ENCODE measurements at places on chromosomes 16 and 17.

- no peak for DNase-seq
Observed at GRCh38 chr16:77637940-77638339, 84.4 kb upstream of the NUDT7 start.

DNA sequence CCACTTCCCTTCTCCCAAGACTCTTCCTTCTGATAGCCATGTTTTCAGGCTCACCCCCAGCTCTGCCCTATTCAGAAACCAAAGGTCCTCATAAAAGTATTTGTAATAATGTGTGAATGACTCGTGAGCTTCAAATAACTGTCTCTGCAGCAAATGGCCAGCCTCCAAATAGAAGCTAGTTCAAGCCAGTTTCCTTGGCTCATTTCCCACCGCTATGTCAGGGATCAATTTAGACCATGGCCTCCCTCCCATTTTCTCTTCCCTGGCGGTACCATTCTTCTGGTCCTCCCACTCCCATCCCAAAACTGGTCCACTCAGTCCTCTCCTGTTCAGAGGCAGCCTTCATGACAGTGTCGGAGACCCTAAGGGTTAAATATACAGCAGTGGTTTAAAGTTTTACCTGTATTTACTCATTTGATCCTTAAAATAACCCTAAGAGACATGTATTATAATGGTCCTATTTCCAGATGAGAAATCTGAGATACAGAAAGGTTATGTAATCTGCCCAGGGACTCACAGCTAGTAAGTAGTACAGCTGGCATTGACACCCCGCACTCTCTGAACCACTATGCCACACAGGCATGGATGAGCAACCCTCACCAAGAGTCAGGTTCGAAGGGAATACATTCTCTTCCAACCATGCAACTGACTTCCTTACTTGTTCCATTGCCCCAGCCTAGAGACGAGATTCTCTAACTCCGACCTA lies 42.9 kb downstream of the GAS7 start:
- no peak for DNase-seq

- no peak for DNase-seq
Observed at GRCh38 chr17:69117855-69118784, 23.6 kb downstream of the ABCA6 start.

DNA sequence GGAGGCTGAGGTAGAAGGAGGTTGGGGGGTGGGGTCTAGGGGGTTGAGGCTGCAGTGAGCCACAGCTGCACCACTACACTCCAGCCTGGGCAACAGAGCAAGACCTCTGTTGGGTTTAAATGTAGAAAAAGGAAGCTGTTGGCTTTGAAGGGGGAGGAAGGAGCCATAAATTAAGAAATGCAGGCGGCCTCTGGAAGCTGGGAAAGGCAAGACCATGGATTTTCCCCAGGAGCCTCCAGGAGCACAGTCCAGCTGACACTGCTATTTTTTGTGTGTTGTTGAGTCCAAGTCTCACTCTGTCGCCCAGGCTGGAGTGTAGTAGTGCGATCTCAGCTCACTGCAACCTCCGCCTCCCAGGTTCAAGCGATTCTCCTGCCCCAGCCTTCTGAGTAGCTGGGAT lies 15.9 kb downstream of the LITAF start:
- DNase-seq = no peak

- DNase-seq = no peak
Observed at GRCh38 chr17:38800237-38800760, 943 bp upstream of the PIP4K2B start.

DNA sequence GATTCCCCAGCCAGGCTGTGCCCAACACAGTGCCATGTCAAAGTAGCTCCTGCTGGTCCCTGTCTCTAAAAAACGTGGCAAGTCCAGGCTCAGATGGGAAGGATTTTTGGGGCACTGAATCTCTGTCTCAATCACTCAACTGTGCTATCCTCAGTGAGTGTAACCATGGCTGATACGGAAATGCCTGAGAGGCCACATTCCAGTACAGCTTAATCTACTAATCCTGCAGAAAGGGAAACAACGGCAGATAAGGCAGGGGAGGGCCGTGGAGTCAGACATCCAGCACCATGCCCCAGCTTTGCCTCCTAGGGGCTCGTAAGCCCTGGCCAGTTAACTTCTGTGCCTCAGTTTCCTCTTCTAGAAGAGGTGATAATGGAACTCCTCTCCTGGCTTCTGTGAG lies 251.7 kb downstream of the CPPED1 start:
- DNase-seq = no peak

DNA sequence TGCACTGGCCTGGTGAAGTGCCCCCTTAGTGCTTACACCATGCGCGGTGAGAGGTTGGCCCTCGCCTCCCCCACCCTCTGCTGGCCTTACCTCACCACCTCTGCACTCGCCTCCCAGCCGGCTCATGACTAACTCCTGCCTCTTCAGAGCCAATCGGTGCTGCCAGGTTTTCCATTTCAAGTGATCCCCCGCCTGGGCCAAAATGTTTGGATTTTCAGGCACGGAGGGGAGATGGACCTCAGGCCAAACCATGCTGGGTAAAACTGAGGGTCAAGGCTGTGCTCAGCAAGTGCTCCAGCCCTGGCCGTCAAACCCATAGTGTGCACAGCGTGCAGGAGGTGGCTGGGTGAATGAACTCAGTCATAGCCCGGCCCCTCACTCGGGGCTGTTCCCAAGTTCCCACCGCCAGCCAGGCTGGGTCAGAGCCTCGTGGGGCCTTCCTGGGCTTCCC lies 175.4 kb downstream of the SEC14L1 start:
- no peak for DNase-seq

DNA sequence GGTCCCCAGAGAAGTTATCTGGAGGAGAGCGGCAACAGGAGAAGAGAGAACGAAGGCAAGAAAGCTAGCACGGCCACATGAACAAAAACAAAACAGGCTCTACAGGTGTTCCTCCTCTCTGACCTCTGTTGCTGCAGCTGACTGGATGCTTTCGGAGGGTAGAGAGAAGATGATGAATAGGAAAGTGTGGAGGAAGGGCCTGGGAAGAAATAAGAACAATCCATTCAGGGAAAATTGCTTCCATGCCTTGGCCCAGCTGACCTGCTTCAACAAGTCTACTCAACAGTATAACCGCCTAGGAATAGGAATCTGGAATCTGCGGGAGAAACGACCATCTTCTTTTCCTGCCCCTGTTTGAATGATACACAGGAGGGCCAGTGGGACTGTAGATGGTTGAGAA lies 258.5 kb downstream of the ZFHX3 start:
- DNase-seq = no peak

DNA sequence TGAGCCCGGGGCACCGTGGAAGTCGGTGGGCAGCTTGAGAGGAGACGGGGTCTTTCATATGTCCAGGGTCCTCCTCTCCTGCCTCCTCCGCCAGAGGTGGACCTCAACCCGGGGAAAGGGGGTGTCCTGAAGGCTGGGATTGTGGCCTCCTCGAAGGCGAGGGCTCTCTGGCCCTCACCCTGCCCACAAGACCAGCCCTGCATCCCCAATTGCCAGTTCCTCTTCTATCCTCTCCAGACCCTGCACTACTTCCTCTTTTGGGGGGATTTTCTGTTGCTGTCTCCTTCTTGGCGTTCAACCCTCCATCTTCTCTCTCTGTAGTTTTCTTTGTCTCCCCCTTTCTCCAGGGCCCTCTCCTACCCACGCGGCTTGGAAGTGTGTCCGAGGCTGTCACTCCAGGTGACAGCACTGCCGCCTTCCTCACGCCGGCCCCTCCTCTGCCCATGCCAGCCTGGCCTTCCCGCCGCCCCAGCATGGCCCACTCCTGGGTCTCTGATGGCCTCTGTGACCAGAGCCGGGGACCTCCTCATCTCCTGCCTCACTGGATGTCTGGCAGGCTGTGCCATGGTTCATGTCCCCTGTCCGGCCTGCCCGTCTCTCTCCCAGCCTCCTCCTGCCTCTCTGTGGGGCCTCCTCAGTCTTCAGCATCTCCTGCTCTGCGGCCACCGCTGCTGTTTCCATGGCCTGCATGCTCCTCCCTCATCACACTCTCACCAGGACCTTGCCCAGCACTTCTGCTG lies 2.4 kb upstream of the ITGAX start:
- DNase-seq = no peak

DNA sequence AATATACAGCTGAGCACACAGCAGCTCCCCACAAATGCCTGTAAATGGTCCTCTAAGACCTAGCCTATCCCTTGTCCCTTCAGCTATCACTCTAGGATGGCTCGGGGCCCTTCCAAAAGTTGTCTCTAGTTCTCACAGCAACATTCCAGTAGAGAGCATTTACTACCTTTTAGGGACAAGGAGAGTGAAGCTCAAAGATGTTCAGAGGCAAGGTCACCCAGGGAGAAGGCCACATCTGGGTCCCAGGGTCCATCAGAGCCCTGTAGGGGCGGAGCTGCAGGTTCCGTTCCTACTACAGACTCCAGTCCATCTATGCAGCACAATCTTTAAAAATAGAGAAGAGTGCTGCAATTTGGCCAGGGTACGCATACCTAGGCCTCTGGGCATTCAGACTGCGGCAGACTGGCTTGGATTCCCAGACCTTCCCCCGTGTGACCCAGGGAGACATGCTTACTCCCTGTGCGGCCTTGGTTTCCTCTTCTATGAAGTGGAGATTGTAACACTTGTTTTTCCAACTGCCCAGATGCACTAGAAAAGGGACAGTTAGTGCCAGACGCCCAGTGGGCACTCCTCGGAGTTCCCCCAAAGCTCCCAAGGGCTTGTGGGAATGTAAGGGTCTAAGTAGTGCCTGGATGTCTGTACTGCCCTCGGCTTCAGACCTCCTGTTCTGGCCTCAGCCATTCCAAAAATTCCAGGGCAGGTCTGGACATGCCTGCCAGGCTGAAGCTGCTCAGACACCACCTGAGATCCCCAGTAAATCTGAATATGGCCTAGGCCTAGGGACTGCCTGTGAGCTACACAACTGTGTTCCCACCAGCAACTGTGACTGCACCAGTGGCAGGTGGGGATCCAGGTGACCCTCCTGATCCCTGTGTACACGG lies 2.5 kb downstream of the SLC12A4 start:
- no peak for DNase-seq

GRCh38 chr17:68302066-68302564 lies 10.8 kb downstream of the ARSG start:
- no peak for DNase-seq

DNA sequence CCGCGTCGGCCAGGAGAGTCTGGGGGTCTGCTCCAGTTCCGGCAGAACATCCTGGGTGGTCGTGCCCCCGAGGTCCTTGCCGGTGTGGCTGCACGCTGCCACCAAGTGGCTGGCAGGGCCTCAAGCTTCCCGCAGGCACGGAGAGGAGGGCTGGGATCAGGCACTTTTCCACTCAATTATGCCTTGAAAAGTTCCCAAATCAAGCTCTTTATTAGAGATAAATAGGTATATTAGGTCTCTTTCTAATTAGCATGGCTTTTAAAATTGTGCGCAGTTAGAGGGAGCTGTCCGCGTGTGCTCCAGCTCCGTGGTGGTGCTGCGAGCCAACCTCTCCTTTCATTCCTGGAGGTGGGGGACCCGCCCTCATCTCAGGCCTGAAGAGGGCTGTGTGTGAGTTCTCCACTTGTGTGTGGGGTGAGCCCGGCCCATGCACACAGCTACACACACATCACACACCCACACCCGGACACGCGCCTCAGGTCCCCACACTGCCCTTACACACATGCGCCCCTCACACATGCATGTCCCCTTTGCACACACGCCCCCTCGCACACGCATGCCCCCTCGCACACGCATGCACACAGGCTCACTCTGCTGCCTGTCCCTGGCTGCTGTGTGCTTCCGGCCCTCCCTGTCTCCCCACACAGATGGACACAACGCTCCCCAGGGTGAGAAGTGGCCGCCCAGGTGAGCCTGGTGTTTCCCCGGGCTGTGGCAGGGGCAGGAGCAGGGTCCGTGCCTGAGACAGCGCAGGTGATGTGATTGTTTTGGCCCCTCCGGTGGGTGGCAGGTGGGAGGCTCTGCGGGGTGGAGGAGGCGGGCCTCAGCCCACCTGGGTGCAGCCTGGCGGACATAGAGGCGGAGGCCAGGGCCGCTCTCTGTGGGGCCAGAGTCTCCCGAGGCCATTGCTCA lies 28.8 kb downstream of the CACNA1H start:
- no peak for DNase-seq

DNA sequence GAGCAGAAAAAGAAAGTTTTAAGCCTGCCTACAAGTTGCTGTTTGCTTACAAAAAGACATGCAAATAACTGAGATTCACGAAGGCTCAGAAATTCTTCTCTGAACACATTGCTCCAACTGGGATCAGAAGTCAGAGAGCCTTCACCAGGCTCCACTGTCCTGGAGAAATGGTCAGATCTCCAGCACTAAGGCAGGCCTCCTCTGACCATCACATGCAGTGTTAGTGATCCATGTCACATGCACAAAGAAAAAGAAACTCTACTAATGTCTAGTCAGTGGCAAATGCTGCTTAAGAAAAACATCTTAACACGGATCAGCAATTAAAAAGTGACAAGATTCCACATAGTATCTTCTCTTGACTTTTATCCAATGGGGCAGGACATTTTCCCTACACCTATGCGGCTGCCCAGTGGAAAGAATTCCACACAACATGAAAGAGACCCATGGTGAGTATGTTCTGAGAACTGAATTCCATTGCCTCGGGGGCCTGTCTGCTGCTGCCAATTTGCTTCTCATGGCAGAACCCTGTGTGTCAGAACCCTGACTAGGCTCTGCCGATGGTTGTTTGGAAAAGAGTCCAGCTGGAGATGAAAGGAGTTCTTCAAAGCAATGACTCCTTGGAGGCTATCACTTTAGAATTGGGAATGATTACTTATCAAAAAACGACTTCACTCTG lies 96.6 kb downstream of the HIC1 start:
- DNase-seq = no peak

DNA sequence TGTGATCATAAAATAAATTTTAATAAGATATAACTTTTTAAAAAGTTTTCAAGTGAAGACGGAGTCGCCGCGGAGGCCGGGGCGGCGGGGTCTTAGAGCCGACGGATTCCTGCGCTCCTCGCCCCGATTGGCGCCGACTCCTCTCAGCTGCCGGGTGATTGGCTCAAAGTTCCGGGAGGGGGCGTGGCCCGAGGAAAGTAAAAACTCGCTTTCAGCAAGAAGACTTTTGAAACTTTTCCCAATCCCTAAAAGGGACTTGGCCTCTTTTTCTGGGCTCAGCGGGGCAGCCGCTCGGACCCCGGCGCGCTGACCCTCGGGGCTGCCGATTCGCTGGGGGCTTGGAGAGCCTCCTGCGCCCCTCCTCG lies at the start of gene FOXC2:
Gene FOXC2 (plus strand): TSS at position 229 of the 365 bp plus-strand sequence. CDS start 507 bp downstream, outside the sequence.
- DNase-seq = no peak

- DNase-seq = peak; percentile 24
Observed at GRCh38 chr17:79874329-79874981, 35.2 kb upstream of the CBX4 start.

GRCh38 chr17:57456622-57457021 lies 200.3 kb downstream of the MSI2 start:
- DNase-seq = no peak

DNA sequence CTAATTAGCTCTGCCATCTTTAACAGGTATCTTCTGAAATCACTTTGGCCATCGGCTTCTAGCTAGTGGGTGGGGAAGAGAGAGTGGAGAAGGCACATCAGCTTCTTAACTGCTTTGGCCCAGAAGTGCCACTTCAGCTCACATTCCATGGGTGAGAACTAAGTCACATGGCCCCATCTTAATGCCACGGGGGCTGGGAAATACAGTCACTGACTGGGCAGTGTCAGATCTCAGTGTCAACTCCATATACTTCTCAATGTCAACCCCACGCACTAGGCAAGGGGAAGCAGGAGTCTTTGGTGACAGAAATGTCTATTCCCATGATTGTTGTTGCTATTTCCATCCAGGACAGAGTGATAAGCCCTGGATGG lies 29.4 kb downstream of the CCR7 start:
- no peak for DNase-seq

- no peak for DNase-seq
Observed at GRCh38 chr17:48561884-48562810, 16.0 kb downstream of the HOXB4 start.

Data from DMS153 (cell line).